Renal cortical epithelial cell (primary cell): ENCODE measurements at places on chromosomes 2 and 18. TPM values are rescaled to one million over a fixed set of nuclear protein-coding genes. Genes with fewer than 3 reads are reported as not detected.

L3MBTL4 gene
- total RNA-seq = 2.2 and 9.6 TPM in 2 replicates

FHOD3 gene
- total RNA-seq = 39.4 and 117 TPM in 2 replicates

MYO1B gene
- total RNA-seq = 157 and 165 TPM in 2 replicates

EDAR gene
- total RNA-seq = 0.05 and 1.6 TPM in 2 replicates

RAB27B gene
- 3.3 and 4.0 TPM in 2 replicates for total RNA-seq

BABAM2 gene
- 27.1 and 57.3 TPM in 2 replicates for total RNA-seq

TRAPPC12 gene
- 37.3 and 47.2 TPM in 2 replicates for total RNA-seq

ERFE gene
- 10.4 and 13.9 TPM in 2 replicates for total RNA-seq

SP5 gene
- total RNA-seq = 0.10 and 0.69 TPM in 2 replicates

CIB4 gene
- total RNA-seq = not detected in 2 replicates

UGT1A5 gene
- 0.35 and 3.8 TPM in 2 replicates for total RNA-seq

ADGRF3 gene
- 0.10 TPM in 1 of 2 replicates, not detected in the other for total RNA-seq

CAPN10 gene
- total RNA-seq = 29.5 and 32.8 TPM in 2 replicates

FASTKD1 gene
- total RNA-seq = 22.7 and 40.1 TPM in 2 replicates

GBX2 gene
- total RNA-seq = 1.0 TPM in 1 of 2 replicates, not detected in the other

TUBB8B gene
- not detected in 2 replicates for total RNA-seq

ZC3H6 gene
- total RNA-seq = 4.7 and 7.0 TPM in 2 replicates

CELF4 gene
- not detected in 2 replicates for total RNA-seq

SP9 gene
- total RNA-seq = not detected in 2 replicates

SERPINB5 gene
- 0.10 and 1.2 TPM in 2 replicates for total RNA-seq

NOP58 gene
- 69.5 and 74.5 TPM in 2 replicates for total RNA-seq

SEC11C gene
- 20.9 and 36.5 TPM in 2 replicates for total RNA-seq

RAD51AP2 gene
- under 0.01 TPM in 1 of 2 replicates, not detected in the other for total RNA-seq

DNAJC5G gene
- not detected in 2 replicates for total RNA-seq

CXCR1 gene
- not detected in 2 replicates for total RNA-seq

FOXI3 gene
- total RNA-seq = not detected in 2 replicates

RFX8 gene
- not detected in 2 replicates for total RNA-seq

GKN2 gene
- total RNA-seq = not detected in 2 replicates
